Endothelial cell of umbilical vein (primary cell): ENCODE measurements at places on chromosomes 7 and 10. TPM values are rescaled to one million over a fixed set of nuclear protein-coding genes. Genes with fewer than 3 reads are reported as not detected.

Gene TMEM273
- total RNA-seq: 2.1 and 3.7 TPM in 2 replicates

Gene IL15RA
- total RNA-seq: 16.1 and 18.8 TPM in 2 replicates

Gene P4HA1
- 29.0 and 29.1 TPM in 2 replicates for total RNA-seq

Gene COL28A1
- total RNA-seq: not detected in 2 replicates

Gene SCART1
- total RNA-seq: 1.0 and 1.1 TPM in 2 replicates

Gene ETV1
- total RNA-seq: 16.6 and 18.7 TPM in 2 replicates

Gene CPN1
- total RNA-seq: not detected in 2 replicates

Gene REPIN1
- 139 and 140 TPM in 2 replicates for total RNA-seq

Gene VIM
- 5,754 and 5,781 TPM in 2 replicates for total RNA-seq

Gene TMEM229A
- total RNA-seq: not detected in 2 replicates
